ENCODE measurements at places on chromosomes 6 and 20. TPM values are rescaled to one million over a fixed set of nuclear protein-coding genes. Genes with fewer than 3 reads are reported as not detected.

DNA sequence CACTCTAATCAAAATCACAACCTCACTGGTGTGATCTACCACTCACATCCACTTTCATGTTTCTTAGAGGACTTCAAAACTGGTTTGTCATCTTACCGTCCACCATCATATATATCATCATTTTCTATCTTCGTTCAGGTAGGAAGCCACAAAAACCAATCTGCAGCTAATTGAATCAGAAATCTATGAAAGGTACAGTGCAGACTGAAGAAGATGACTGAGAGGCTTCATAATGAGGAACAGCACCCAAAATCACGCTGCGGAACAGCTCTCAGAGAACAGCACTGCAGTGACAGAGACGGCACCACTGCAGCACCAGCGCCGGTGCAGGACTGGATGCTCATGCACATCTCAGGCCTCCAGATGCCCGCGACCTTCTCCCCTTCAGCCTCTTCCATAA lies 13.0 kb downstream of the GMDS start:
- no peak for DNase-seq

DNA sequence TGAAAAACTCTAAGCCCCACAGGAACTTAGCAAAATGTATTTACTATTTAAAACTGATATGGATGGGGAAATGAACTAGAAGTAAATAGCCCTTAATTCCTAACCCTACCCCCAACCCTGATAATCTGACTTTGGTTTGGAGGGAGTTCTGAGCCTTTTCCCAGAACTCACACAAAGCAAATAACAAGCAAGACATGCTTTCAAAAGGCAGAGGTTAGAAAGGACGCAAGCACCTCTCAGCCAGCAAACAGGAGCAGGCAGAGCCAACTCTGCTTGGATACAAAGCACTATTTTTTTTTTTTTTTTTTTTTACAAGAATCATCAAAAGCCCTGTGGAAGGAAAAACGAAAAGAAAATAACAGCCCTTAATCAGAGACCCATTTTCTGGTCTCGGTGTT lies 58.7 kb downstream of the SLC22A23 start:
- no peak for DNase-seq

The PCK1 gene
- total RNA-seq: 0.58 TPM

The BEND3 gene
- 8.0 TPM for total RNA-seq

DNA sequence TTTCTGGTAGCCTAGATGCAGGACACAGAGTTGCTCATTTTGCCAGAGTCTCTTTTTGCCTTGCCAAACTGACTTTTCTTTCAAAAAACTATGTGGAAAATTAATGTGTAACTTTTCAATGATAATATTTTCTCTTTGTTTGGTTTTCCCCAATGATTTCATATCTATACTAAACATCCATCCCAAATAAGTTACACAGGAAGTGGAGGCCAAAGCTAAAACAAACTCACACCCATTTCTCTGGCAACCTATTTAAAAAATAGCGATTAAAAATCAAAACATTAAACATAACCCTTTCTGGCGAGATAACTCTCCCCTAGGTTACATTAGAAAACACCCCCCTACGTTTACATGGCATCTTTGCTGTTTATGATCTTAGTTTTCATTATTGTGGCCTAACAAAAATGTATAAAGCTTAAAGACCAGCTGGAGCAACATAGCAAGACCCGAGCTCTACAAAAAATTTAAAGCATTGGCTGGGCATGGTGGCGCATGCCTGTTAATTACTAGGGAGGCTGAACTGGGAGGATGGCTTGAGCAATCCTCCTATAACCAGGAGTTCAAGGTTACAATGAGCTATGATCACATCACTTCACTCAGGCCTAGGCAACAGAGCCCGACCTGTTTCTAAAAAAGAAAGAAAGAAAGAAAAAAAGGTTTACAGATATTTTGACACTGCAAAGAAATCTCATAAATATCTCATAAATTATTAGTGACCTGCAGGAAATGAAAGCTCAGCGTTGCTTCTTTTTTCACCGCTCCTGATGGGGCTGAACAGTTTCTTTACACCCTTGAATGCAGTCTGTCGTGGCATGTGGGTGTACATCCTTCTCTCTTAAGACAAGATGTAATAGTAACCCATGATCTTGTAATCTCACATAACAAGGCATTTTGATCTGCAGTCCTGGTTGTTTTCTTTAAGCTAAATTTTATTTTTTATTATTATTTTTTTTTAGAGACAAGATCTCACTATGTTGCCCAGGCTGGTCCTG lies 32.8 kb upstream of the CEP85L start:
- DNase-seq: no peak

The TPX2 gene
- total RNA-seq: 5.3 TPM

The PSMF1 gene
- total RNA-seq: 297 TPM

DNA sequence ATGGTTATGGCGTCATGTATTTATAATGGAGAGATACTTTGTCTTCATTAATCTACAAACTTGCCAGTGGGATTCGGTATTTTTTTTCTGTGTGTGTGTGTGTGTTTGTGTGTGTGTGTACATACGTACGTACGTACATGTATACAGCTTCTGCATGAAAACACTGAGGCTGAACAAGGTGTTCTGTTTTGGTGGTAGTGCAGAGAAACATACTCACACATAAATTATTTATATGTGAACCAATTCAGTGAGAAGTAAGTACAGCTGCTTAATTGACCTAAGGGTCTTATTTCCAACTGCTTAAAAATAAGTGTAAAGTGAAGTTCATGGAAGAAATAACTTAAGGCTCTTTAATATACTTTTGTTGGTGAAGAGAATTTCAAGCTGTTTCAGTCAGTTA lies 234.2 kb downstream of the BCKDHB start:
- DNase-seq: no peak

The FLOT1 gene
- 106 TPM for total RNA-seq

The STMND1 gene
- total RNA-seq: not detected
